ENCODE measurements at places on chromosomes 12 and 14.

- DNase-seq, result no peak
Observed at GRCh38 chr12:21941506-21942376, 515 bp upstream of the ABCC9 start.

DNA sequence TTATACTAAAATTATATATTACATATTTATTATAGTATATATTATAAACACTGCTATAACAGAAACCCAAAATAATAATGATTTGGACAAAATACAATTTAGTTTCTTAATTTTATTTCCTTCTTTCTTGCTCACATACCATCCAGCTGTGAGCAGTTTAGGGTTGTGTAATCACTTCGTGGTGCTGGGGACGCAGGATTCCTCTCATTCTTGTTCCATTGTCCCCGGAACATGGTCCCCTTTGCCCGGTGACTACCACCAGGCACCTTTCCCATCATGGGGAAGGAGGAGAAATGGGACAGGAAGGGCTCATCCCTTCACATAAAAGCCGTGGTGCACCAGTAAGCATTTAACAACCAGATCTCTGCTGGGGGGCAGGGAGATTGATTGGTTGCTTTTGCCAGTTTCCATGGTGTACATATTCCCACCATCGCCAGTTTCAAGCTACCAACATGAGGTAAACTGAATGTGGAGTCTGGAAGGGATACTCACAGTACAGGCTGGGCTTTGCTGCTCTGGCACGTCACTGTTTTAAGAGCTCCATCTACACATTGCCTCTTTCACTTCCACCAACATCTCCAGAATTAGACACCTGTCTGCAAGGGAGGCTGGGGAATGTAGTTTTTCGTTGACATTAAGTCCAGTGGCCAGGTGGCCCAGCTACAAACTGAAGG lies 191.5 kb downstream of the TMEM132C start:
- no peak for DNase-seq

GRCh38 chr14:91956616-91957015 lies 9.1 kb upstream of the FBLN5 start:
- peak; percentile 57 for DNase-seq

DNA sequence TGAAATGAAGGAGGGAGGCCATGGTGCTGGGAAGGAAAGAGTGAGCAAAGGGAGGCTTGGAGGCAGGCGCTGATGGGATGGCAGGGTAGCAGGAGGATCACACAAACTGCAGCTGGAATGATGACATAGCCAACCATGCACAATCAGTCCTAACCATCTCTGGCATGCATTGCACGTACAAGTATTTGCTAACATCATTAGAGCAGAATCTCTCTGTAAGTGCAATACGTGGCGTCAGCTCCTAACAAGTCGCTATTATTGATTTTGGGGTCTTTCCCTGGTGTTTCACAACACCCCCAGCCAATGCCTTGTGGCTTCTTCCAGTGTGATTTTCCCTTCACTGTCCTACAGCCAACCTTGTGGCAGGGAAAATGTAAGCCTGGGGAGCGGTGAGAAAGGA lies 18.5 kb downstream of the BDKRB1 start:
- peak; percentile 91 for DNase-seq

GRCh38 chr12:48691826-48692487 lies 9.9 kb upstream of the KANSL2 start:
- no peak for DNase-seq
